Activated CD4-positive, alpha-beta T cell treated with anti-CD3 and anti-CD28 coated beads for 36 hours (primary cell): ENCODE measurements at places on chromosomes 5 and 9. TPM values are rescaled to one million over a fixed set of nuclear protein-coding genes. Genes with fewer than 3 reads are reported as not detected.

The IFNA21 gene
- total RNA-seq = not detected

The PRDM9 gene
- not detected for total RNA-seq

The QRFP gene
- not detected for total RNA-seq

The SPINK13 gene
- not detected for total RNA-seq

The IL13 gene
- total RNA-seq = 3.9 TPM

The INSL4 gene
- not detected for total RNA-seq

The HTR4 gene
- total RNA-seq = not detected

The SYNPO gene
- total RNA-seq = 0.11 TPM

The NPR3 gene
- total RNA-seq = 0.05 TPM

The SEMA5A gene
- not detected for total RNA-seq
